ENCODE measurements at places on chromosomes 4 and X.

DNA sequence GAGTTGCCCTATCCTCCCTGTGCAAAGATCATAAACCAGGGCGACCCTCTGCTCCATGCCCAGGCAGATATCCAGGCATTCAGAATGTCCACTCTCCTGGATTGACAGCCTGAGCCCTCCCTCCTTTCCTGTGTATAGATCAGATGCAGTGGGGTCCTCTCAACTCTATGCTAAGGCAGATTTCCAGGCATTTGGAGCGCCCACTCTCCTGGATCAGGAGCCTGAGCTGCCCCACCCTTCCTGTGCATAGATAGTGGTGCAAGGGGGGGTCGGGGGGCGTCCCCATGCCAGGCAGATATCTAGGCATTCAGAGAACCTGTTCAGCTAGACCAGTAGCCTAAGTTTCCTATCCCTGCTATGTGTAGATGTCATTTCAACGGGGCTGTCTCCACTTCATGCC, 941.1 kb downstream of the PCDH19 start:
- DNase-seq: no peak

DNA sequence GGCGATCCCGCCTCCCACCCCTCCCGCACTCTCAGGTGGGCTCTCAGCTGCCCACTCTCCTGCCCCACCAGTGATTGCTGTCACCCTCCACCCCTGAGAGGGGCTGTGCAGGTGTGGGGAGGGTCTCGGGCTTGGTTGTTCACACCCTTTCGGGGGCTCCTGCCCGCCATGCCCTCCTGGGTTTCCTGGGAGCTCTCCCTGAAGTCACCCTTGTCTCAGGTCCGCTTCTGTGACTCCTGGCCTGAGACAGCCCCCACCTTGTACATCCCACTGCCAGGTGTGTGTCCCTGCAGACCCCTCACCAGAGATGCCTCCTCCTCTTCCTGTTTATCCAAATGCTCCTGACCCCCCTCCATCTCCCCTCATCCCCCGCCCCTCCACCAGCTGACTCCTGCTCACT, 37.8 kb downstream of the ADRA2C start:
- no peak for DNase-seq

DNA sequence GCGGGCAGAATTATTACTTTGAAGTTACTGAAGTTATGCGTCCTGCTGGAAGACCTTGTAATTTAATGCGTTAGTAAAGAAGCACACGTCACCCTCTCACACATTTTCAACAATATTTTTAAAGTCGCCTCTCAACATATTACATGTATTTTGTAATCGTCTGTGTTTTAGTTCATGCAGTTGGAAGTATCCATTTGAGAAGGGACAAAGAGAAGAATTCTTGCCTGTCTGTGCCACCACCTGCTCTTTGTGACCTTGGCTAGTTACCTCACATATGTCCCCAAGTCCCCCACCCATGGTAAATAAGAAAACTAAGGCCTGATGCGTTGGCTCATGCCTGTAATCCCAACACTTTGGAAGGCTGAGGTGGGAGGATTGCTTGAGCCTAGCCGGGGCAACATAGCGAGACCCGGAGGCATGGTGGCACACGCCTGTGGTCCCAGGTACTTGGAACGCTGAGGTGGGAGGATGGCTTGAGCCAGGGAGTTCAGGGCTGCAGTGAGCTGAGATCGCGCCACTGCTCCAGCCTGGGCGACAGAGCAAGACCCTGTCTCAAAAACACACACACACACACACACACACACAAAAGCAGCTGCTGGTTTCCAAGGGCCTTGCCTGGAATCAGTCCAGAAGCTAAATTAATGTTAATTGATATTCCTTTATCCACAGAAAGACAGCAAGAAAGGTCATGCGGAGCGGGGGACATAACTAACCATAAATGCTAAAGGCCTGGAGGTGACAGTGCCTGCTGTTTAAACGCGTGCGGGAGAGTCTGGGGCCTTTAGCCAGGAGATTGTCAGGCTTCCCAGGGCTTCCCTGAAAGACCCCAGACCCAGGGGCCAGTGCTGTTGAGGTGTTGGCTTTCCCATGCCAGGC, 811 bp downstream of the TMEM187 start:
- no peak for DNase-seq

DNA sequence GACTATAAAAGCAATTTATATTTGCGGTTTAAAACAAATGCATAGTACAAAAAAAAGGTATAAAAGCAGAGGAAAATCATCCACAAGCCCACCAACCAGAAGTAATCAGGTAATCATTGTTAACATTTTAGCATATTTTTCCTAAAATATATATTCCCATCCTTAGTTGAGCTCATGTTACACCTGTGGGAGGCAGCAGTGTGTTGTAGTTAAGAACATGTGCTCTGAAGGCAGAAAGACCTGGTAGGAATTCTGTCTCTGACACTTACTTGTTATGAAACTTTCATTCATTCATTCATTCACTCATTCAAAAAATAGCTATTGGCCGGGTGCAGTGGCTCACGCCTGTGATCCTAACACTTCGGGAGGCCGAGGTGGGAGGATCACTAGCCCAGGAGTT, 15.4 kb upstream of the CDKL5 start:
- DNase-seq: no peak

GRCh38 chrX:17767734-17768133, 30.4 kb downstream of the SCML1 start:
- no peak for DNase-seq

GRCh38 chrX:154436374-154436982, 476 bp upstream of the GDI1 start:
- no peak for DNase-seq

- DNase-seq: no peak
These were observed 42.7 kb downstream of the DDX60 start for GRCh38 chr4:168275836-168276235.

DNA sequence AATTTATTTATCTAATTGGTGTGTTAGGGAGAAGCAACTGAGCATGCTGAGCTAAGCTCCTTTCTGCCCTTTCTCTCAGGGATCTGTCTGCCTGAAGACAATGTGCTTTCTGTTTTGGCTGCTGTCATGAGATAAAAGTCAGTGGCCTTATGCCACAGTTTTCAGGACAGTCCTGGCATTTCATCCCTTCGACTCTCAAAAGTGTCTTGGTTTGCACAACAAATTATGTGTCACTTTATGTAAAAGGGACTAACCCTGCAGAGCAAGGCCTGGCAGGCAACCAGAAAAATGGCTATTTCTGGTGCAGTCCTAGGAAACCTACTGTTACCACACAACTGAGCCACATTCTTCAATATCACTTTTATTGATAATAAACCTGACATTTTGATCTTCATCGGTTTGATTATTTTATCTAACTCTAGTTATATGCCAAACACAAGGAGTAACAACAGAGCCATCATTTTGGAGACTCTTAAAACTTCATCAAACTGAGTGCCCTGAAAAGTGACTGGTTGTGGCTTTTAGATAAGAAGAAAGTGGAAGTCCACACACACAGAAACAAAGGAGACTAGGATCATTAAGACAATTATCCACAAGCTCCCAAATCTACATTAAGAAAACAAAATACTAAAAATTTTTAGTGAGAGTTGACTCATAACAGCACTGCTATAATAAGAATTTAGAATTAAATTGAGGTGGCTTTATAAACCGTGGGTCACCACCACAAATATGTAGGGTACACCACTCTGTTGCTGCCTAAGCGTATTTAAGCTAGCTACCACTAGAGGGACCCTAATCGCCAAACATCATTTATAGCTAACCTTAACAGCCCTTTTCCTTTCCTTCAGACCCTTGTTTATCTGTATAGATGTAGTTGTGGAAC, 95.9 kb upstream of the PTPN13 start:
- no peak for DNase-seq

DNA sequence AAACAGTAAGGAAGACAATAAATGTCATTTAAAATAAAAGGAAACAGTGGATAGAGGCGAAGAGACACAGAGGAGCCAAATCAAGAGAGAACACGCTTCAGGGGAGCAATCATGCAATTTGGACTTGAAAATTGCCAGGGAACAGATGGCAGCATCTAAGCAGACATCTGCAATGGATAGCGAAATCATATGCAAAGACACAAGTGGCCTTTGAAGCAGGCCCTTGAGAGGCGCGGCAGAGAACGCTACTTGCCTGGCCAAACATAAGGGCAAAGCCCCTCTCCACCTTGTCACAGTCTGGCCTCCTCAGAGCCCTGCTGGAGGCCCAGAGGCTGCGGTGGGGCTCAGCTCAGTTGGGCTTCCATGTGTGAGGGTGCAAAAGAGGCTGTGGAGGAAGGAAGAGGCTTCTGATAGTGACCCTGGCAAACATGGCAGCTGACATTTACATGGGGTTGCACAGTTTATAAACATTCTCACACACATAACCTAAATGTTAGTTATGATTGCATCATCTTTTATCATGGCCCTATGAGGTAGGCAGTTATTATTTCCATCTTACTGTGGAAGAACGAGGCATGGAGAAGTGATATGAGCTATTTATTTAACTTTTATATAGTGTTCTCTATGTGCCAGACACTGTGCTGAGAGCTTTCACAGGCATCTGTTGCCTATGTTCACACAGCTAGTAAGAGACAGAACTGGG, 18.3 kb downstream of the ADGRG4 start:
- DNase-seq: no peak

DNA sequence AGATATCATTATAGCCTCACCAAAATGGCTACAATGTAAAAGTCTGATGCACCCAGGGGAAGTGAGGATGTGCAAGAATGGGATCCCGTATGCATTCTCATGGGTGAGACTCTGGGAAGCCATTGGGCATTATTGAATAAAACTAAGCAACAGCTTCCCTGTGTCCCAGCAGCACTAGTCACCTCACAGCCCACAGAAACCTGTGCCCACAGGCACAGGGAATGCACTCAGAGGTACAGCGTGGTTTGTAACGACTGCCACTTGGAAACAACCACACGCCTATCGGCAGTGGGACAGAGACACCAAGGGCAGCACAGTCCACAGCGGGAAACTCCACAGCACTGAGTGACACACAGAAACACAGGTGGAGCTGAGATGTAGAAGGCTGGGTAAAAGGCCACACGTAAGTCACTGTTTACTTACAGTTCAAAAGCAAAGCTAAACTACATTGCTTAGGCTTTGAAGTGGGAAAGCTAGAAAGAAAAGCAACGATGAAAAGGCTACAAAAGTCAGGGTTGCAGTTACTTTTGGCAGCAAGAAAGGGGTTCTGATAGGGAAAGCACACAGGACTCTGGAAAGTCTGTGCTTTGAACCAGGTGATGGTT, 69.2 kb downstream of the HAUS3 start:
- no peak for DNase-seq

GRCh38 chr4:37641352-37641751, 44.8 kb downstream of the RELL1 start:
- no peak for DNase-seq

- DNase-seq: no peak
These were observed 30.7 kb upstream of the JAKMIP1 start for GRCh38 chr4:6230827-6231662.

DNA sequence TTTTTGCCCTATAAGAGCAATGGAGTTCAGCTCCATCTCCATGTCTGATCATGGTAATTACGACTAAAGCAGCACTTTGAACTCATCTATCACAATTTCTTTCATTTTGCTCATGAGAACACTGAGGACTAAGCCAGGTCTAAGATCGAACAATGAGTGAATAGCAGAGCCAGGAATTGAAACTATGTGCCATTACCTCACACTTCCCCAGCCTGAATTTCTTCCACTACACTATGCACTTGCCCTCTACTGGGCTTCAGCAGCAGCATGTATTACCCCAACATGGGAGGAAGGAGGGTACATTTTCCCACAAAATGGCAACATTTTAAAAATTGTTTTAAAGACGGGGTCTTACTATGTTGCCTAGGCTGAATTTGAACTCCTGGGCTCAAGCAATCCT, 274.7 kb upstream of the FGF13 start:
- no peak for DNase-seq

GRCh38 chr4:184419976-184420375, 54.4 kb downstream of the IRF2 start:
- no peak for DNase-seq
